ENCODE measurements at places on chromosomes 12 and 14.

DNA sequence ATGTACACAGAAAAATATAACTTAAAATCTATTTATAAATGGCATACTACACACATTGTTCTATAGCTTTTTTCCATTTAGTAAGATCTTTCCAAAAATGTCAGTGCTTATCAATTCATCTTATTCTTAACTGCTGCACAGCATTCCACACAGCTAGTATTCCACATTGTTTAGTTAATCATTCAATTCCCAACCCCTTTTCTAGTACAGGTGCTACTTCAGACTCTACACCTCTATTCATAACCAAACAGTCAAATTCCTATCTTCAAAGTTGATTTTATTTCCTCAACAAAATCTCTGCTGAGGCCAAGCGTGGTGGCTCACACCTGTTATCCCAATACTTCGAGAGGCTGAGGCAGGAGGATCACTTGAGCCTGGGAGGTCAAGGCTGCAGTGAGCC is 12.3 kb upstream of the NEK9 start:
- DNase-seq, result no peak

GRCh38 chr12:123006977-123007376 is 26.5 kb downstream of the ARL6IP4 start:
- no peak for DNase-seq

GRCh38 chr14:94042433-94043091 is 16.4 kb downstream of the OTUB2 start:
- no peak for DNase-seq

- no peak for DNase-seq
These were observed 46.0 kb upstream of the OR5AU1 start for GRCh38 chr14:21201732-21202462.

GRCh38 chr14:61330511-61330910 is 9.1 kb downstream of the PRKCH start:
- DNase-seq, result no peak

Measured in right atrium auricular region (tissue), 2 donors.